Stimulated activated CD4-positive, alpha-beta T cell treated with anti-CD3 and anti-CD28 coated beads, Interleukin-1b, Interleukin-23, amount 100 ng/mL, for 24 hours (primary cell): ENCODE measurements at places on chromosomes 11 and 22.

- DNase-seq = no peak
Measured at GRCh38 chr11:66339162-66339675, 3.0 kb upstream of the RIN1 start.

- DNase-seq = no peak
Measured at GRCh38 chr11:71204748-71205664, 47.4 kb downstream of the SHANK2 start.

DNA sequence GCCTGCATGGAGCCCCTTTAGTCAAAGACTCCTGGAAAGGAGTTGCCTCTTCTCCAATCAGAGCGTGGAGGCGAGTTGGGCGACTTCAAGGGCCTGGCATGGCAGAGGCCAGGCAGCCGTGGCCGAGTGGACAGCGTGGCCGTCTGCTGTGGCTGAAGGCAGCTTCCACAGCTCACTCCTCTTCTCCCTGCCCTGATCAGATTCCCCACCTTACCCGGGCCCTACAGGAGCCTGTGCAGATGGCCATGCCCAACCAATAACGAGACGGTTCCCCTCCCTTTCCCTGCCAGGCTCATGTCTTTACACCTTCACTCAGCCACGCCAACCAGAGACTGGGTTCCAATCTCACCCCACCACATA, 20.0 kb upstream of the SLC22A12 start:
- DNase-seq = no peak

DNA sequence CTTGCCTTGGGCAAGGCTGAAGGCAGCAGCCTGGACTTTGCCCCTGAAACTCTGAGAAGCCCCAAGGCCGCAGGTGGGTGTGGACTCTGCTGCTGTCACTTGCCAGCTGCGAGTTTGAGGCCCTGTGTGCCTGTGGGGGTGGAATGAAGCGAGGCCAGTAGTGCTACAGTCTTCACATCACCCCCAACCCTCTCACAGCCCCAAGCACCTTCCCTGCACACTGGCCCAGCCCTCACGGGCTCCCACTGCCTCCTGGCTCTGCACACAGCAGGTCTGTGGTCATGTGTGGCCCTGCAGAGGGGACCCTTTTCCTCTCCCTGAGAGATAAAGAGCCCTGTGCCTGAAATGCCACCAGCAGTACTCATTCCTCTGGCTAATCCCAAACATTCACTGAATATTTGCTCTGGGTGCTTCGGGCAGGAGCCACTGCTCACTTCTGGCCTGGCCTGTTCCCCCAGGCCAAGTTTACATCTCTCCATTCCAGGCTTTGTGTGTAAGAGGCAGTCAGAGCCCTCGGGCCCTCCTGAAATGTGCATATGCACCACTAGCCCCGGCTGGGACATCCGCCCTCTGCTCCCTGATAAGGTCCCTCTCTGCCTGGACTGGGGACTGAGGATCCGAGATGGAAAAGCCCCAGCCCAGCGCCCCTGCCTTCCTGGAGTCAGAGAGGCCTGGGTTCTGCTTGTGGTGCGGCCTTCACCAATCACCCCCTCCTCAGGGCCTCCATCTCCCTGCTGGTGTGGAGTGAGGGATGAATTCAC, 17.7 kb downstream of the MGAT3 start:
- DNase-seq = no peak

GRCh38 chr11:134037046-134037908, 31.6 kb upstream of the JAM3 start:
- DNase-seq = peak; percentile 19

DNA sequence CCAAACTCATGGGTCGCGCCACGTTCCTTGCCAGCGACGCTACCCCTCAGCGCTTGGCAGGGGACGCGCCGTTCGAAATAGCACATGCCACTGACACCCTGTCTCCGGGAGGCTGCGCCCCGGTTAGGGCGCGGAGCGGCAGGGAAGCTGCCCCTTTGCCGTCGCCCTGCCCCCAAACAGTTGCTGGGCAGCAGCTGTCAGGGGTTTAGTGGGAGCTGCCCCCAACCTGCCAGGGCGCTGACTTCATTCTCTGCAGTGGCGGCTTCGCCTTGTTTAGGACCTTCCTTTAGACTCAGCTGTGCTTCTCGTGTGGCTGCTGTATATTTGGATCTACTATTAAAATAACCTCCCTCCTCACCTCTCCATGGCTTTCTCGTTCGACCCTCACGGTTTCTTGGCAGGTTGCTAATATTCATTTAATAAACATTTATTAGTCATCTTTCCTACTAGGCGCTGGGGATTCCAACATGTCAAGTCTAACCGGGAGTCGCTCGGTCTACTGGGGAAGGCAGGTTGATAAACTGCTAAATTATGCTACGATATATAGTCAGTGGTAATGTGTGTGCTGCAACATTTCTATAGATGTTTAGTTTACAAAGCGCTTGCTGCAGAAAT, 782 bp downstream of the TMEM109 start:
- no peak for DNase-seq

GRCh38 chr11:99522467-99523173, 501.9 kb downstream of the CNTN5 start:
- no peak for DNase-seq

GRCh38 chr11:131235328-131236298, 134.8 kb upstream of the NTM start:
- DNase-seq = no peak
